Activated gamma-delta T cell (primary cell): ENCODE measurements at places on chromosomes 2 and 18.

- no peak for DNase-seq
Measured at GRCh38 chr2:64234150-64234549, 89.9 kb upstream of the PELI1 start.

DNA sequence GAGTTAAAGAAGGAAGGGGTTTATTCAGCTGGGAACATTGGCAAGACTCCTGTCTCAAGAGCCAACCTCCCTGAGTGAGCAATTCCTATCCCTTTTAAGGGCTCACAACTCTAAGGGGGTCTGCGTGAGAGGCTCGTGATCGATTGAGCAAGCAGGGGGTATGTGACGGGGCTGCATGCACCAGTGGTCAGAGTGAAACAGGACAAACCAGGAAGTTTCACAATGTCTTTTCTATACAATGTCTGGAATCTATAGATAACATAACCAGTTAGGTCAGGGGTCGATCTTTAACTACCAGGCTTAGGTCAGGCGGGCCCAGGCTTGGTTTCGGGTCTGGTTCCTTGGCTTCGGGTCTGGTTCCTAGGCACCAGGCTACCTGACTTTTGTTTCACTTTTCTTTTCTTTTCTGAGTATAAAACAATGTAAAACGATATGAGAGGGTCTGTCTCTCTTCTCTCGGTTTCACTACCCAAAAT is 30.1 kb upstream of the LIPG start:
- DNase-seq = no peak

- DNase-seq = no peak
Measured at GRCh38 chr18:45891806-45892205, 66.3 kb downstream of the SIGLEC15 start.

DNA sequence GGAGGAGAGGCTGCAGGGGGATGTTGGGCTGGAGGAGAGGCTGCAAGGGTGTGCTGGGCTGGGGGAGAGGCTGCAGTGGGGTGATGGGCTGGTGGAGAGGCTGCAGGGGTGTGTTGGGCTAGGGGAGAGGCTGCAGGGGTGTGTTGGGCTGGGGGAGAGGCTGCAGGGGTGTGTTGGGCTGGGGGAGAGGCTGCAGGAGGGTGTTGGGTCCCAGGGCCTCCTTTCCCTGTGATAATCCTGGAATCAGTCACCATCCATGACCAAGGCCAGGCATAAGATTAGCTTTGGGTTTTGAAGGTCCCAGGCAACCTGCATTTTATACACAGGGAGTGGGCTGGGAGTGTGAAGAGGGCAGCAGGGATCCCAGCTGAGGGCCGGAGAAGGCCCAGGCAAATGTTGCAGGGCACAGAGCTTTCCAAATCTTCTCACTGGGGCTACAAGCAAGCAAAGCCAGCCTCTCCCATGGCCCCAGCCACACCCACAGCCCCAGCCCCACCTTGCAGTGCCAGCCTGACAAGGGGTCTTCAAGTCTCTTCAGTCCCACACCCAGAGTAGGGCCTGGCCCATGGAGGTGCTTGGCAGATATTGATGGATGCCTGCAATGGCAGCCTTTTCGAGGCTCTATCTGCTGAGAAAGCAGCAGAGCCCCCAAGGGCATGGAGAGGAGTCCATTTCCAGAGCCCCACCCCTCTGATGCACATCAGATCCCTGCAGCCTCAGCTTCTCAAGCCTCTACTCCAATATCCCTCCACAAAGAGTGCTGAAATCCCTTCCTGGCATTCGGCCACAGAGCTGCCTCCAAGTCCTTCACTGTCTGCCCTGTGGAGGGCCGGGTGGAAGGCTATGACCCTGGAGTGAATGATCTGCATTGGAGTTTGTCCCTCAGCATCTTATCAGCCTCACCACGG is 50.3 kb upstream of the GLI2 start:
- no peak for DNase-seq

GRCh38 chr2:149715005-149715592 is 127.5 kb upstream of the MMADHC start:
- DNase-seq = no peak

- DNase-seq = no peak
Measured at GRCh38 chr2:233584210-233584609, 17.6 kb upstream of the USP40 start.

- DNase-seq = no peak
Measured at GRCh38 chr18:12476955-12477354, 69.2 kb downstream of the PRELID3A start.

DNA sequence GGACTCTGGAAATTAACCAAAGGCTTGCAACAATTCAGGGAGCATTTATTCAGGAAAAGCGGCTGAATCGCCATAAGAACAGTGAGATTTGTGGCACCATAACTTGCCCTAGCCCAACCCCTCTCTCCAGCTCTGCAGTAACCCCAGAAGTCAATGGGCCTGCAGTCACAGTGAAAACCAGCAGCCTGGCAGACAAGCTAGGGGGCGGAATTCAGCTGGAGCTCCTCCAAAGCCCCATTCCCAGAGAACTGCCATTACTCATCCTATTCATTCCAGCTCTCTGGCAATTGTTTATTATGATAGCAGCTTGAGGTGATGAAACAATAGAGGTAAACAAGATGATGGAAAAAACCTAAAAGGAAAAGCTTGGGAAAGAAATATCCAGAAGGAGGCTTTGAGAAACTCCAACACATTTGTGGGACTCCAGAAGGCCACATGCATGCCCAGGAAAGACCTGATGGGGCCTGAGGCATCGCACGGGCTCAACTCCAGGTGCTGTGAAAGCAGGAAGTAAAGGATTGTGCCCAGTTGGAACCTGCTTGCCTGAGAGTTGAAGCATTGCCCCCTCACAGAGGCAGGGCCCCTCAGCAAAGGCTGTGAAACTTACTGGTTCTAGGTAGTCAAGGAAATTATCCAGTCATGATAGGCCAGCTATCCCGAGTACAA is 126.7 kb downstream of the TWIST2 start:
- DNase-seq = no peak

- DNase-seq = no peak
Measured at GRCh38 chr2:58479535-58480140, 238.5 kb upstream of the FANCL start.

DNA sequence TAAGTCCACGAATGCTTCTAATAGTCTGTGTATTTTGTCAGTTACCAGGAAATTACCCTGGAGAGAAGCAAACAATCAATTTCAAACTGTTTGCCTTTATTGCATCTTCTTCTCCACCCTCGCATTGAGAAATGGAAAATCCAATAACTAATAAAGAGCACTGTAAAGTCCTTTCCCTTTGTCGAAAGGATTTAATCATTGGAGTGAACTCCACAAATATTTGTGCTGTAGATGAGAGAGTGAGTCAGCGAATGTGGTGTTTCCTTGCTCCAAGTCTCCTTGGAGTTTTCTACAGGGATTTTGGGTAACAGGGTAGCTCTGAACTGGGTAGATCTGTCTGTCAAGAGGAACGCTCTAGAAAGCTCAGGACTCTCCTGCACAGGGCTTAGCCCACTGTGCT is 240.2 kb downstream of the KCNS3 start:
- DNase-seq = no peak

GRCh38 chr18:10135302-10135926 is 221.6 kb downstream of the VAPA start:
- no peak for DNase-seq

- no peak for DNase-seq
Measured at GRCh38 chr2:149000158-149000938, 38.2 kb upstream of the LYPD6B start.

DNA sequence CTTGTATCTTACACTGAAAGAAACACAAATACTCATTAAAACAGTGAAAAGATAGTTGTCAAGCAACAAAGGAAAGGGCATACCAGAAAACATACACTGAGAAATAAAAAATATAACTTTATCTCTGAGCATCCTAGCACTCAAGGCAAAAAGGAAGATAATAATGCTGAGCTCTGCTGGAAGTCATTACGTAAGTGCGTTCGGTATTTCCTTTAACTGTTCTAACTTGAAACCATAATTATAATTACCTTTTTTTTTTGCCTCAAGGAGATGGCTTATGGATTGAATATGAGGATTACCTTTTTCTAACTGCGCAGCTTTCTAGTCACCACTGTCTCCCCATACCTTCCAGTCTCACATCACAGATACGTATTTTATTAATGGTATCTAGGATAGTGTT is 308.1 kb downstream of the GBX2 start:
- DNase-seq = no peak

- no peak for DNase-seq
Measured at GRCh38 chr2:173165443-173166238, 90.0 kb downstream of the MAP3K20 start.

GRCh38 chr2:169026056-169026455 is 5.1 kb downstream of the ABCB11 start:
- no peak for DNase-seq

- DNase-seq = no peak
Measured at GRCh38 chr2:25035537-25036220, 6.2 kb upstream of the EFR3B start.

GRCh38 chr2:239880396-239880795 is 144.7 kb downstream of the NDUFA10 start:
- no peak for DNase-seq

DNA sequence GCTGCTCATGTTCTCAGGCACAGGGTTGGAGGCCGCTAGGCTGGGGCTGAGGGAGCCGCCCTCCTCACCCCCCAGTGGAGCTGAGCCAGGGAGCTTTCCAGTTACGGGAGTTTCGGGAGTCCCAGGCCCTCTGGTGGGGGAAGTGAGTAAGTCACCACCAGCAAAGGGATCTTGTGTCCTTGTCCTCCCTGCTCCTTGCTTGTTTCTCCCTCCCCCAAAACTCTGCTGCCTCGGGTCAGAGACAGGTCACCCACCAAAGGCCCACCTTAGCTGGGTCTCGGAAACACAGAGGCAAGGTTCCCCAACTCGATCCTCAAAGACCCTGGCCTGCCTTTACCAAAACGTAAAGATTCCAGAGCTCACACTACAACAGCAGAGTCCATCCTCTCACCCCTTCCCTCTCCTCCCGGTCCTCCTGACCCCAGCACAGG is 60.5 kb upstream of the POMC start:
- DNase-seq = no peak

DNA sequence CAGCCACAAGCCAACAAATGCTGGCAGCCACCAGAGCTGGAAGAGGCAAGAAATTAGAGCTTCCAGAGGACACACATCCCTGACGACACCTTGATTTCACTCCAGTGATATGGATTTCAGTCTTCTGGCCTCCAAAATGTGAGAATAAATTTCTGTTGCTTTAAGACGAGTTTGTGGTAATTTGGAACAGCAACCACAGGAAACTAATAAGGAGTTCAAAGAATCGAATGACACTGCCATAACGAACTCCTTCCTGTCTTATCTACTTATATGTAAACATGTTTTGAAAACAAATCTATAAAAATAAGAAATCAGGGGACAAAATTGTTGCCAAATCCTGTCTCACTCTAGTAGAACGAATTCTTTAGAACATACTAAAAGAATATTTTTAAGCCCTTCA is 75.8 kb downstream of the GRB14 start:
- DNase-seq = no peak

DNA sequence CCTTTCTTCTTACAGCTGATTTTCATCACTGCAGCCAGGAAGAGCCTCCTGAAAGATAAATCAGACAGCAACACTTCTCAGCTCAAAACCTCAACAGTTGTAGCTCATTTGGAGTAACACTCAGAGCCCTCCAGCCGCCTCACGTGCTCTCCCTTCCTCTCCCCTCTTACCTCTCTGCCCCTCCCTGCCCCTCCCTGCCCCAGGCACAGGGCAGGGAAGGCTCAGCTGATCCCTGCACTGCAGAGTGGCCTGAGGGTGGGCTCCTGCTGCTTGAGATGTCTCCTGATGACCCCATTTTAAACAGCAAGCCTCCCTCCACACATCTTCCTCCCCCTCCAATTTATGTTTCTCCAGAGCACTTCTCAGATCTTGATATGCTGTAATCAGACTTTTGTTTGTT is 54.4 kb downstream of the SH3YL1 start:
- DNase-seq = no peak

GRCh38 chr2:237773826-237774225 is 24.8 kb upstream of the RBM44 start:
- no peak for DNase-seq

- DNase-seq = no peak
Measured at GRCh38 chr2:42922790-42923579, 130.6 kb upstream of the HAAO start.

DNA sequence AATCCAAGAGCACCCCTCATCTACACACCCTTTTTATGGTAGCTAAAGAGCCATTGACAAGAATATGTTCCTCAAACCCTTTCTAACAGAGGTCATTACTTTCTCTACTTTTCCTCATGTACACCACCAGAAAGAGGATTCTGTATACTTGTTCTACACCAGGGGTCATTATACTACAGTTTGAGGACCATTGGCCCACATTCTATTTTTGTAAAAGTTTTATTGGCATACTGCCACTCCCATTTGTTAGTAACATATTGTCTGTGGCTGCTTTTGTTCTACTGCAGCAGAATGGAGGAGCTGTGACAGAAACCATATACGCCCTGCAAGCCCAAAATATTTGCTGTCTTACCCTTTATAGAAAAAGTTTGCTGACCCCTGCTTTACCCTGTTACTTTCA is 14.3 kb downstream of the HTR2B start:
- DNase-seq = no peak

DNA sequence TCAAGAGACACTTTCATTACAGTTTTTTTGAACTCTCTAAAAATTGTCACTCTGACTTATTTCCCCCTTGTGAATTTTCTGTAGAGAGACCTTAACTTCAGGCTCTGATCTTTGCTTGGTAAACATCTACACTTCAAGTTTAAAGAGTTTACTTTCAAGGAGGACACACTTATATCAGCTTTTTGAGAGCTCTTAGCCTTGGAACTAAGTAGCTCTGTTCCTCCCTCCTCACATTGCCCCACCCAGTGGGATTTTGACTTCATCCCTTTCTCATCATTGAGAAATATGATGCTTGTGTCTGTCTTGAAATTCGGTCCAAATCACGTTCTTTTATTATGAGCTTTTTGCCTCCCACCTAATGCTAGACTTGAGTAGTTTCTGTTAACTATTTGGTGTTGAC is 433.4 kb upstream of the MEIS1 start:
- no peak for DNase-seq

- DNase-seq = no peak
Measured at GRCh38 chr2:238096311-238097011, 3.7 kb upstream of the ESPNL start.

DNA sequence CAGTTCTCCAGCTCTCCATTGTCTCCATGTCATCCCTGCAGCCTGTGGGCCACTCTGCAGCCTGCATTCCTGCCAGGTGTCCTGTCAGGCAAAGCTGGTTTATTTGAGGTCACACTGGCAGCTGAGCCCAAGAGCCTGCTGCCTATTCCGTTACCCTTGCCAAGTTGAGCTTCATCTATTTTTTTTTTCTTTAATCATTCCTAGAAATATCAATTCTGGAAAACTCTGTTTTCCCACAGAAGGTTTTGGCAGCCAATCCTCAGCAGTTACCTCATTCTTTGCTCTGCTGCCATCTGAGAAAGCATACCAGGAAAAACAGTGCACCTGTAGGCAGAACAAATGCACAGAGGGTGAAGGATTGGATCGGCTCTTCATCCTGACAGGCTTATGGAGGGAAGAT is 411.0 kb upstream of the ACVR2A start:
- no peak for DNase-seq

GRCh38 chr2:217761645-217762277 is 241.0 kb downstream of the TNS1 start:
- no peak for DNase-seq
